ENCODE measurements at places on chromosomes 6 and 20.

DNA sequence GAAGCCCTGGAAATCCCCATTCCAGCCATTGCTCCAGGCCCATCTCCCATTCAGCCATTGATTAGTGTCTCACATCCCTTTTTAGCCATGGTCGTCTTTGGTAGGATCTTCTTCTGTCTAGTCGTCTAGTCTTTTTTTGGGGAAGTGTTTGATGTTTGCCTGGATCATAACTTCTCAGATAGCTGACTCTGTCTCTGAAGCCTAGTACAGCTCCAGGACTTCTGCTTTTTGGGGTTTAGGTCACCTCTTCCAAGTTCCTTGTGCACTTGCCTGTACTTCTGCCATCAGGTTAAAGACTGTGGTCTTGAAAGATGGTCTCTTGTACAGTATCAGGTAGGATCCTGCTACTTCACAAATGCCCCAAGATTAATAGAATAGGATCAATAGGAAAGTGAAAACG is 553.5 kb downstream of the PKHD1 start:
- no peak for DNase-seq

DNA sequence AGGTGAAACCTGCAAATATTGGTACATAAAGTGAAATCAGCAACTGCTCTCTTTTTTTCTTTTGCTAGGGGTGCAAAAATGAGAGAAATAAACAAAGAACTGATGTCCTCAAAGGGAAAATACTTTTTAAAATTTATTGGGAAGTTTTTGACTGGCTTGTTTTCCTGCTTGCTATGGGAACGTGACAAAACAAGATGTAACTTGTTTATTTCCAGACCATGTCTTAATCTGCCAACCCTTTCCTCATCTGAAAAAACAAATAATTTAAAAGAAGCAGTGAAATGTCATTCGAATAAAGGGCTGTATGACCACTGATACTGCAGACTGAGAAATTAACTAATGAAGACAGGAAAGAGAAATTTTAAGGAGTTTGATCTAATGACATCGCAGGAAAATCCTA is 221.9 kb downstream of the CBLN4 start:
- DNase-seq, result no peak

DNA sequence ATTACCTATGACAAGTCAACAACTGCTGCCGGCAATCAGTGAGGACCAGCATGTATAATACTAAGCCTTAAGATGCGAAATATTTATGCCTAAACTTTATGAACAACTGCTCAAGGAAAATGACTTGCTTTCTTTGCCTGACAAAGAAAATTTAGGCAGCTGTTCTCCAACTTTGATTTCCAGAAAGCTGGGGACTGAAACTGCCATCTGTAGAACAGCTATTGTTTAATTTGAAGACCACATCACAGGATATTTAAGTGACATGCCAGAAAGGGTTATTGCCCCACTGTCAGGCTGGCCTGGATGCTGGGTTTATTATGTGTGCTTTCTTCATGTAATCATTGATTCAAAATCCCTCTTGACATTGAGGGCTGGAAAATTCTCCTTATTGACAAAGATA is 153.9 kb upstream of the ENPP5 start:
- DNase-seq, result no peak

- no peak for DNase-seq
These were observed 30.0 kb upstream of the PXDC1 start for GRCh38 chr6:3781504-3781903.

GRCh38 chr20:39081255-39081654 is 119.1 kb downstream of the DHX35 start:
- DNase-seq, result peak; percentile 53

DNA sequence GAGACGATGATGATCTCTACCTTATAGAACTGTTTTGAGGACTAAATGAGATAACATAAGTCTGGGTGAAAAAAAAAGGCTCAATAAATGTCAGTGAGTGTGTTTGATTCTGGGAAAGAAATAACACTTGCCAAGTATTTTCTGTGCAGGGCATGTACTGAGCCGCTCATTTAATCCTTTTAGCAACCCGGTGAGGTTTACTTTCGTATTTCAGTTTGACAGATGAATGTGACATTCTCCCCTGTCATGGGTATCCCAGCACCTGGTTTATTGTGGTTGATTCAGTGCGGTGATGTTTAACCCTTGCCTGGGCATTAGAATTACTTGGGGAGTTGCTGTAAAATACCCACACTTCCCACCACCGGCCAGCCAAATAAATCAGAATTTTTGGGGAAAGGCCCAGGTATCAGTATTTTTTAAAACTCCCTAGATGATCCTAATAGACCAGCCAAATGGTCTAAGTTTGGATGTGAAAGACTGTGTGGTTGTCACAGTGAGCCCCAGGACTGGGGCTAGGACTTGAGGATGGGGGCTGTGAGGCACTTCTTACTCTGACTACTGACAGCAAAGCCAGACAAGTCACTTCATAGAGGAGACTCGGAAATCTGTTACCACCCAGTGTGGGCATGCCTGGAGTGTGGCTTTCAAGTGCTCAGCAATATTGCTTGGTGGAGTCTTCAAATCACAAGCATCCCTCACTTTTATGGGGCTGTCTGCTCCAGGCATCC is 100.2 kb upstream of the KCNG1 start:
- DNase-seq, result no peak

DNA sequence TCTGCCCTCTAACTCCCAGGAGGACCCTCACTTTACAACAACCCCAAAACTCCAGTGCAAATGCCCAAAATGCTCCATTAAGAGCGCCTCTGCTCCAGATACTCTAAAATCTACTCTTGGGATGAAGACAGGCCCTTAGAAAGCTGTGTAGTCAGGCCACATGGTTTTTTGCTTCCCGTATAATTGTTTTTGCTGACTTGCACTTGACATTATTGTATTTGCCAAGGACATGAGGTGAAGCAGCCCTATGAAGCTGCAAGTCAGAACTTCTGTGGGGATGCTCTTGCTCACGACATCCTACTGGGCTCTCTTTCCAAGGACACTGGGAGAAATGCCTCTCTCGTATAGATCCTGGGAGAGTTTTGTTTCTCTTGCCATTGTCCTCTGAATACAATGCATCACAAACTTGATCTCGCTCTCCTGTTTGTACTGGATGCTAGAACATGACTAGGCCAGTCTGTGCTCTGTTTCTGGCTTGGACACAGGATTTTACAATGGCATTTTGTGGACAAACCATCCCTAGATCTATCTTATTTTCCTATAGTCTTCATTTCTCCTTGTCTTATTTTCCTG is 177.2 kb upstream of the DTNBP1 start:
- DNase-seq, result no peak

GRCh38 chr20:15045246-15045645 is 707.8 kb upstream of the FLRT3 start:
- DNase-seq, result no peak

DNA sequence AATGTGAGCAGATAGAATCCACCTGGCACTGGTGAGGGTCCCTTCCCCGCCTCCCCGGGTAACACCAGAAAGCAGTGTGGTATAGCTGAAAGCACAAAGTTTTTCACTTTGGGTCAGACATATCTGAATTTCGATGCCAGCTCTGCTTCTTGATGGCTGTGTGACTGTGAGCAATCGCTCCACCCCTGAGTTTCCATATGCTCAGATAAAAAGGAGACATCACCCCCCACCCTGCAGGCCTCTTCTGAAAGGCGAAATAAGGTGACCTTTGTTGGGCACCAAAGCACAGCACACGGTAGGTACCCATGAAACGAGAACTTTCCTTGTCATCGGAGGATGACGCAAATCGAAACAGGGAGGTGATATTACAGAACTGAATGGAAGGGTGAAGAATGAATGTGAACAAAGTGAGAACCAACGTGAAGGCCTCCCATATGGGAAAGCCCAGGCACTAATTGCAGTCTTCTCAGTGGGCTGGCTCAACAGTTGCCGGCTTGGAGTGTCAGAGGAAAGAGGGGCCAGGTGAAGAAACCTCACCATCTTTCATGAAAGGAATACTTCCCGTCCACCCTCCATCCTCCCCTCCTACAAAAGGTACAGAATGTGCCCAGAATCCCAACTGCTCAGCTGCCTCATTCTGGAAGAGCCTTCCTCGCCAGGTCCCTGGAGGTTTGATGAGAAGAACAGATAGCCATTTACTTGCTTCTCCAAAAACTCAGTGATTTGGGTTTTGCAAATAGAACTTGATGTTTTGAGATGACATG is 61.8 kb downstream of the NFATC2 start:
- peak; percentile 25 for DNase-seq

DNA sequence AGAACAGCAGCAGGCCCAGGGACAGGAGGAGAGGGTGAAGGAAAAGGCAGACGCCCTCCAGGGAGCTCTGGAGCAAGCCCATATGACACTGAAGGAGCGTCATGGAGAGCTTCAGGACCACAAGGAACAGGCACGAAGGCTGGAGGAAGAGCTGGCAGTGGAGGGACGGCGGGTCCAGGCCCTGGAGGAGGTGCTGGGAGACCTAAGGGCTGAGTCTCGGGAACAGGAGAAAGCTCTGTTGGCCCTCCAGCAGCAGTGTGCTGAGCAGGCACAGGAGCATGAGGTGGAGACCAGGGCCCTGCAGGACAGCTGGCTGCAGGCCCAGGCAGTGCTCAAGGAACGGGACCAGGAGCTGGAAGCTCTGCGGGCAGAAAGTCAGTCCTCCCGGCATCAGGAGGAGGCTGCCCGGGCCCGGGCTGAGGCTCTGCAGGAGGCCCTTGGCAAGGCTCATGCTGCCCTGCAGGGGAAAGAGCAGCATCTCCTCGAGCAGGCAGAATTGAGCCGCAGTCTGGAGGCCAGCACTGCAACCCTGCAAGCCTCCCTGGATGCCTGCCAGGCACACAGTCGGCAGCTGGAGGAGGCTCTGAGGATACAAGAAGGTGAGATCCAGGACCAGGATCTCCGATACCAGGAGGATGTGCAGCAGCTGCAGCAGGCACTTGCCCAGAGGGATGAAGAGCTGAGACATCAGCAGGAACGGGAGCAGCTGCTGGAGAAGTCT is 25.5 kb downstream of the C20orf173 start:
- no peak for DNase-seq

GRCh38 chr20:62489186-62489931 is 13.6 kb upstream of the GATA5 start:
- DNase-seq, result no peak

- no peak for DNase-seq
These were observed 230.1 kb upstream of the MOCS1 start for GRCh38 chr6:40164345-40164755.

GRCh38 chr6:98323605-98324004 is 510.8 kb upstream of the POU3F2 start:
- no peak for DNase-seq

DNA sequence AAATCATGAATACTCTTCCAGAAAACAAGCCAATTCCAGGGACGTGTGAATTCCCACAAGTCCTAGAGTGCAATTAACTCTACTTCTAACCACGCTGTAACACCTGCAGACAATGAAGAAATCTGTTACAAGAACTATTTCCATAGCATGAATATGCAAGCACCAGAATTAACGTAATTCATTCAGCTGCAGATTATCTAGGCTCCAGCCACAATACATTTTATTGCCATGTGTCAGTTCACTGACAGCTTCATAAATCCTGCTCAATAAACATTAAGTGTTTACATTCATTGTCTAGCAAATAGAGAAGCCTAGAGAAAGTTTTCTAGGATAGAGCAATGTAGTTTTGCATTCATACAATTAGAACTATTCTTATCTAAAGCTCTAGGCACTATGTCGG is 1348.5 kb downstream of the GRIK2 start:
- DNase-seq, result no peak

DNA sequence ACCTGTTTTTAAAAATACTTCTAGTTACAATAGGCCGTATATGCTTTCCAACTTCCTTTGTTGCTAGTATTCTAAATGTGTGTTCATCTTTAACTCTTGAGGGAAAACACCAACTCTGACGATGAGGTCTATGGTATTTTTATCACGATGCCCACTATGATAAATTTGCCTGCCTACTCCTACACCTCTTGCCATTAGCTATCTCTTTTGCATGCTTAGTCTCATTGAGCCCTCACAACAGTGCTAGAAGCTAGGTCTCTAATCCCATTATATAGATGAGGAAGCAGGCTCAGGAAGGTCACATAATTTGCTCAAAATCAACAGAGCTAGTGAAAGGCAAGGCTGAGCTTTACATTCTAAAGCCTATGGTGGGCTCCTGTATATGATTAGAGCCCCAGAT is 13.2 kb downstream of the AAR2 start:
- DNase-seq, result no peak

DNA sequence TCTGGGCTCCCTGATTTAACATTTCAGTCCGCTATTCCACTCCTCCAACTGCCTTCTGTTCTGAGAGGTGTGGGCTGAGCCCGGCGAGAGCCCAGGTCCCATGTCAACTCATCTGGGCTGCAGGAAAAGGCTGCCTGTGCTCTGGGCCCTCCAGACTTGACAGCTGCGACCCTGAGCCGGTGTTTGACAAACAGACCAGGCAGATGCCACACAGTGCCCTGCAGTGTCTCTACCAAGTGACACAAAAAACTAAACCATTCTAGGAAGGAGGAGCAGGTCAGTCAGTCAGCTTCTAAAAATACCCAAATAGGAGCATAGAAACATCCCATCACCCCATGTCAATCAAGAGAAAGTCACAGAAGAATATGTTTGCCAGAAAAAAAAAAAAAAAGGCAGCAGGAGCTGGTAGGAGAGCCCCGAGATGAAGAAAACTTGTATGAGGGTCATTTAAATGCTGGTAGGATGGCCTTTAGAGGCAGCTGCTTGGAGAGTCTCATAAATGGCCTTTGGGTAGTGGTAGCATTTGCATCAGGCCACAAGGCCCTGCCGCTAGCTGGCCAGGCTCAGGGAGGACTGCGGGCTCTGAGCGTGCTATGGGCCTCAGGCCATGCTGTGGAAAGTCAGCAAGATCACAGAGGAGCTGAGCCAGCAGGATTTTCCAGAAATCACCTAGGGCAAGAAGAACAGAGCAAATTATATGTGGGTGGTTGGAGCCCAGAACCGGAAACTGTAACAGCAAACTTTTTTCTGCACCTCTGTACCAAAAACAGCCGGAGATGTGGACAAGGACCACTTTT is 36.6 kb upstream of the GFOD1 start:
- no peak for DNase-seq

GRCh38 chr6:126030045-126030444 is 43.7 kb downstream of the TRMT11 start:
- no peak for DNase-seq

GRCh38 chr6:139371421-139372203 is 2.8 kb downstream of the CITED2 start:
- DNase-seq, result no peak

GRCh38 chr6:36851626-36852025 is 12.4 kb upstream of the CPNE5 start:
- no peak for DNase-seq

DNA sequence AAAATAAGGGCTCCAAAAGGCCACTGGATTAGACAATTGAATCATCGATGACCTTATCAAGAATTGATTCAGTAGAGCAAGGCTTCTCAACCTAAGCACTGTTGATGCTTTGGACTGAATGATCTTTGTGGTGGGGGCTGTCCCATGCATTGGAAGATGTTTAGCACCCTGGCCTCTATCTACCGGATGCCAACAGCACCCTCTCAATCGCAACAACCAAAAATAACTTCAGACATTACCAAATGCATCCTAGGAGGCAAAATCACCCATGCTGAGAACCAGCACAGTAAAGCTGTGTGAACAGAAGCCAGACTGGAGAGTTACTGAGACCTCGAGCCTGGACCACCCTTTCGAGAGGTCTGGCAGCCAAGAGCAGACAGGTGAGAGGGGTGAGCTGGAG is 67.5 kb downstream of the TBC1D7 start:
- DNase-seq, result no peak

- DNase-seq, result no peak
These were observed 34.9 kb upstream of the TFAP2A start for GRCh38 chr6:10449751-10450150.
